ENCODE measurements at places on chromosomes 11 and 22.

- no peak for DNase-seq
Measured at GRCh38 chr11:70716986-70717775, 318.9 kb downstream of the CTTN start.

GRCh38 chr11:61004761-61005181, 33.3 kb downstream of the CD6 start:
- DNase-seq: peak; percentile 87

GRCh38 chr22:20203142-20203551, 52.3 kb upstream of the CCDC188 start:
- no peak for DNase-seq

DNA sequence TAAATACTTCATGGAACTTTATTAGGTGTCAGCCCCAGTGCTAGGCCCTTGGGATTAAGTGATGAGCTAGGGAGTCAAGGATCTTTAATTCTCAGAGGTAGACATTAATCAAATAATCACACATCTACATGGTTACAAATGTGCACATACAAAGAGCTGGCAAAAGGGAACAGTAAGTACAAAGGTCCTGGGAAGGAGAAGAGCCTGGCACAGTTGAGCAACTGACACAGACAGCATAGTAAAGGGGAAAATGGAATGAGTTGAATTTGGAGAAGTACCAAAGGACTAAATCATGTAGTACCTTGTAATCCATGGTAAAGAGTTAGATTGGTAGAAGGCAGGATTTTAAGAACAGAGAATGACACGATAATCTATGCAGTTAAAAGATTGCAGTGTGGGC, 116.3 kb downstream of the APIP start:
- DNase-seq: no peak

GRCh38 chr11:20594274-20595061, 4.9 kb upstream of the SLC6A5 start:
- DNase-seq: no peak

- DNase-seq: no peak
Measured at GRCh38 chr11:37896016-37896415, 1298.0 kb upstream of the RAG2 start.

Measured in osteoblast (primary cell).